HFFc6 (cell line): ENCODE measurements at places on chromosomes 5 and 9.

DNA sequence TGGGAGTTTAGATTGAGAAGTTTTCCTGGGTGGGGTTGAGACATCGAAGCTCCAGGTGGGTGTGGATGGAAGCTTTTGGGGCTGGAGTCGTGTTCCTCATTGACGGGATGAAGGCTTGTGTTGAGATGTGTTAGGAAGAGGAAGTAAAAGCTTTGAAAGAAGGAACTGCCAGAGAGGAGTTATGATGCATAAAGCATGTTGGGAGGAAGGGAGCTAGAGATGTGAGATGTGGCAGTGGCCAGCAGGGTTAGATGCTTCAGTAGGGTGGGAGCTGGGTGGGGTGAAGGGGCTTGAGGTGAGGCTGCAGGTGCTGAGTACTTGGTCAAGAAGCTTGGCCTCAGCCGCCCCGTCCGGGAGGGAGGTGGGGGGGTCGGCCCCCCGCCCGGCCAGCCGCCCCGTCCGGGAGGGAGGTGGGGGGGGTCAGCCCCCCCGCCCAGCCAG is 56.7 kb downstream of the HSPA4 start:
- DNase-seq = no peak
- no peak overlapping the region for H3K27ac ChIP-seq
- H3K4me1 ChIP-seq = peaks cover 30% of the 10 kb centered on the region
- peaks cover 5% of the 10 kb centered on the region; the same call in 1 of the 2 replicates for H3K36me3 ChIP-seq
- H3K4me3 ChIP-seq = no peak overlapping the region

- H3K36me3 ChIP-seq = no peaks in the 10 kb centered on the region
- no peak overlapping the region for H3K27ac ChIP-seq
- no peak overlapping the region for H3K4me3 ChIP-seq
- H3K27me3 ChIP-seq = no peaks in the 10 kb centered on the region; the same call in 1 of the 2 replicates
- peaks cover 38% of the 10 kb centered on the region for H3K4me1 ChIP-seq
- DNase-seq = no peak
These were observed 25.0 kb downstream of the EXOSC2 start for GRCh38 chr9:130718562-130718961.

GRCh38 chr5:139473105-139473504 is 2.3 kb downstream of the SMIM33 start:
- H3K27me3 ChIP-seq = peaks cover 5% of the 10 kb centered on the region
- peaks cover 15% of the 10 kb centered on the region for H3K36me3 ChIP-seq
- H3K4me1 ChIP-seq = peaks cover 36% of the 10 kb centered on the region
- no peak for DNase-seq
- H3K27ac ChIP-seq = no peak overlapping the region

GRCh38 chr5:57753446-57753845 is 270.8 kb upstream of the ACTBL2 start:
- no peaks in the 10 kb centered on the region for H3K36me3 ChIP-seq
- no peaks in the 10 kb centered on the region; the same call in none of the 2 replicates for H3K27me3 ChIP-seq
- no peak for DNase-seq
- no peak overlapping the region for H3K27ac ChIP-seq
